T-helper 2 cell (primary cell): ENCODE measurements at places on chromosomes 3 and 15.

GRCh38 chr3:145519398-145520047 lies 641.5 kb downstream of the PLOD2 start:
- no peak for DNase-seq

GRCh38 chr3:28624084-28624483 lies 275.5 kb upstream of the AZI2 start:
- no peak for DNase-seq

- no peak for DNase-seq
Observed at GRCh38 chr15:101611007-101611406, 41.2 kb downstream of the TM2D3 start.

- no peak for DNase-seq
Observed at GRCh38 chr3:184230603-184231528, 1.5 kb downstream of the VWA5B2 start.
